ENCODE measurements at places on chromosomes 12 and 14.

DNA sequence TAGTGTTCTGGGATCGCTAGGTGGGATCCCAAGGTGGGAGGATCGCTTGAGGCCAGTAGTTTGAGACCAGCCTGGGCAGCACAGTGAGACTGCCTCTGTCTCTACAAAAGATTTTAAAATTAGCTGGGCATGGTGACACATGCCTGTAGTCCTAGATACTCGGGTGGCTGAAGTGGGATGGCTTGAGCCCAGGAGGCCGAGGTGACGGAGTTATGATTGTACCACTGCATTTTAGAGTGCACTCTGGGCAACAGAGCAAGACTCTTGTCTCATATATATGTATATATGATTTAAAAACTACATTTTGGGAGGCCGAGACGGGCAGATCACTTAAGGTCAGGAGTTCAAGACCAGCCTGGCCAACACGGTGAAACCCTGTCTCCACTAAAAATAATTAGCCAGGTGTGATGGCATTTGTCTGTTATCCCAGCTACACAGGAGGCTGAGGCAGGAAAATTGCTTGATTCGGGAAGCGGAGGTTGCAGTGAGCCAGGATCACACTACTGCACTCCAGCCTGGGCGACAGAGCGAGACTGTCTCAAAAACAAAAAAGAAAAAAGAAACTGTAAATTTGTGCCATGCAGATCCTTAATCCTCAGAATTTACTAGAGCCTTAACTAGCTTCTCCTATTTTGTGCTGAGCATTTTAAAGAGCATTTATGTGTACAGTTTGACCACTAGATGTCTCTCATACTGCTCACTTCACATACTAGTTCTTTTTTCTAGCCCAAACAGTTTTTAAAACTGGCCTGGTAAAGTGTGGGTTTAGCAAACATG lies 114.8 kb downstream of the MON2 start:
- DNase-seq: no peak

- no peak for DNase-seq
These were observed 181.6 kb upstream of the C14orf180 start for GRCh38 chr14:104397956-104398355.

GRCh38 chr12:13102461-13103195 lies 839 bp downstream of the GSG1 start:
- DNase-seq: no peak

DNA sequence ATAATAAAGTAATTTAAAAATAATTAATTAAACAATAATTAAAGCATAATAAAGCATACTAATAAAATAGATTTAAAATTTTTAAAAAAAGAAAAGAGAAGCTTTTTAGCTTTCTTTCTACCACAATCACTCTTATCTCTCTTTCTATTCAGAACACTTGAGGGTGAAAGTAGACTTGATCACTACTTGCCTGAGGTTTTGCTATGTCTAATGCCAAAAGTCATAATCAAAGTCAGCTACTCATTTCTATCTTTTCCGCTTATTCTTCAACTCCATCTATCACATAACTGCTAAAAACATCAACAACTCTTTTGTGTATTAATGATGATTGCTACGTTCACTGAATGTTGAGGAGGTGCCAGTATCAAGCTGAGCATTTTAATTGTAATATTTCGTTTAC lies 202.0 kb upstream of the KRR1 start:
- DNase-seq: no peak

- DNase-seq: no peak
These were observed 9.8 kb upstream of the ARF6 start for GRCh38 chr14:49882826-49883694.
